ENCODE measurements at places on chromosomes 11 and 22.

GRCh38 chr22:41659941-41660340 lies 28.7 kb downstream of the SNU13 start:
- DNase-seq: no peak

GRCh38 chr11:1102996-1103395 lies 28.3 kb downstream of the MUC2 start:
- DNase-seq: no peak

- DNase-seq: peak; percentile 89
Measured at GRCh38 chr11:132493801-132494200, 1038.5 kb downstream of the OPCML start.

GRCh38 chr11:123536690-123537437 lies 106.8 kb downstream of the GRAMD1B start:
- DNase-seq: no peak

- DNase-seq: peak; percentile 53
Measured at GRCh38 chr11:134705858-134706257, 293.8 kb upstream of the B3GAT1 start.

DNA sequence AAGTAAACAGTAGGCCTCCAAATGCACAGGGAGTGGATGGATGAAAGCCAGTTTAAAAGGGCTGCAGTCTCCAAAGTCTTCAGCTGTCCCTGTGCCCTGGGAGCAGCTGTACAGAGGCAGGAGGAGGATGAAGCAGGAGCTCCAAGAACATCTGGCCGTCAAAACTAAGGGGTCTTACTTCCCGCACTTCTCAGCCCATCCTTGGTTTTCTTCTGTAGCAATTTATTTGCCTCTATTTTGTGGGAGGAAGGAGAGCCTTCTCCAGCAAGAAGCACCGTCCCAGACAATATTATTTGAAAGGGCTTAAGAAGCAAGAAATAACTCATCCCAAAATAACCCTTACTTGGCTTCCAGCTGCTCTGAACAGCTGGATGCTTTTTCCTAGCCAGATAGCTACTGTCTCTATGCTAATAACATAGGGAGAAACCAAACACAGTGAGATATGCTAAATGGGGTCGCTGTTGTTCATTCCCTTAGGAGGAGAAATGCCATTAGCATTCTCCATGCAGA lies 133.2 kb downstream of the SPATA19 start:
- DNase-seq: no peak

- no peak for DNase-seq
Measured at GRCh38 chr22:24422102-24422665, 5.2 kb upstream of the ADORA2A start.
